Muscle of leg (tissue), 16 donors: ENCODE measurements at places on chromosomes 3 and 15. TPM values are rescaled to one million over a fixed set of nuclear protein-coding genes. Genes with fewer than 3 reads are reported as not detected.

The PLSCR4 gene
- polyA plus RNA-seq, result 15.3 TPM

The SLC2A2 gene
- 2.5 TPM for polyA plus RNA-seq

The TLR9 gene
- polyA plus RNA-seq, result 0.16 TPM

The TCF12 gene
- polyA plus RNA-seq, result 116 TPM

The CDHR4 gene
- 0.06 TPM for polyA plus RNA-seq
